ENCODE measurements at places on chromosomes 1 and 21.
A peak's percentile ranks its signal among the peaks of the same experiment; 100 is the strongest.

- no peak for DNase-seq
Measured at GRCh38 chr1:5906966-5907365, 85.3 kb downstream of the NPHP4 start.

GRCh38 chr1:173280899-173281660 is 73.9 kb upstream of the TNFSF4 start:
- no peak for DNase-seq

- DNase-seq, result no peak
Measured at GRCh38 chr1:100622966-100623762, 85.2 kb downstream of the GPR88 start.

- DNase-seq, result no peak
Measured at GRCh38 chr1:54699936-54700525, 15.6 kb upstream of the TTC4 start.

GRCh38 chr1:198776602-198777029 is 137.8 kb downstream of the PTPRC start:
- DNase-seq, result peak; percentile 96

- peak; percentile 59 for DNase-seq
Measured at GRCh38 chr1:23171181-23171755, 2.6 kb upstream of the LUZP1 start.

GRCh38 chr1:117180147-117180967 is 30.4 kb downstream of the VTCN1 start:
- no peak for DNase-seq

GRCh38 chr1:70504821-70505193 is 93.7 kb downstream of the CTH start:
- peak; percentile 60 for DNase-seq

DNA sequence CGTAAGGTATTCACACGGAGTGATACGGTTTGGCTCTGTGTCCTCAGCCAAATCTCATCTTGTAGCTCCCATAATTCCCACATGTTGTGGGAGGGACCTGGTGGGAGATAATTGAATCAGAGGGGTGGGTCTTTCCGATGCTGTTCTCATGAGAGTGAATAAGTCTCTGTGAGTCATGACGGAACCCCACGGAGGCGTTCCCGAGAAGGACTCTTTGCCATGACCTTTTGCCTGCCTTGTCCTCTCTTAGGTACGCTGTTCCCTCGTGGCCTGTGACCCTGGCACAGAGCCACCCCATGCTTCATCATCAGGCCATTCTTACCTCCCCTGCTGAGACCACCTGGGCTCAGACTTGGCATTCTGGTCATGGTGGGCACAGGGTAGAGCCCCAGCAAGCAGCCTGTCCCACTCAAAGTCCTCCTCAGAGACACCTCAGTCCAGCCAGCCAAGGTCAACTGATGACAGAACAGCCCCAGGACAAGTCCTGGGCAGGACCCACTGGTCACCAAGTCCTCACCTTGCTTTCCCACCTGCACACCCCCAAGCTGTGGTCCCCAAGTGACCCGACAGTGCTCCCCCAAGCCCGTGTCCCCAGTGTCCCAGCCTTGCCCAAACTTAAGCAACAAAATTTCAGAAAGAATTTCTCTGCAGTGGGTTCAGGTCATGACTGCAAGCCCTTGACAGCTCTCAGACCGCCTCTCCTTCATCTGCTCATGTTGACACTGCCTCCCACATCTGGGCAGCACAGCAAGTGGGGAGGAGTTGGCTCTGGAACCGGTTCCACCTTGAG is 158.4 kb downstream of the ACTL8 start:
- DNase-seq, result no peak

DNA sequence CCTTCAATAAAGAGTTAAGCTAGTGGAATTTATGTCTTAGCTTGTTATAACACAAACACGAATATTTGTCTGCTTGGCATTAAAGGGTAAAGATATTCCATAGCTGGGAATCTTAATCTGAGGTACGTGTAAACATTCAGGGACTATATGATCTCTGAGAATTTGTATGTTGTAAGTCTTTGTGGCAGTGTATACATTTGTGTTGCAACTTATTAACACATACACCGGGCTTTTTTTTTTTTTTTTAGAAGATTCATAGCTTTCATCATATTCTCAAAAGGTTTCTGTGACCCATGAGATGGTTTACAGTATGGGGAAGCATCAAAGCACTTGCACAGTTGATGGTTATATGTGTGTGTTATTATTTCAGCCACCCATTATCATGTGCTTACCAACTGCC is 3.0 kb downstream of the GGPS1 start:
- DNase-seq, result no peak

DNA sequence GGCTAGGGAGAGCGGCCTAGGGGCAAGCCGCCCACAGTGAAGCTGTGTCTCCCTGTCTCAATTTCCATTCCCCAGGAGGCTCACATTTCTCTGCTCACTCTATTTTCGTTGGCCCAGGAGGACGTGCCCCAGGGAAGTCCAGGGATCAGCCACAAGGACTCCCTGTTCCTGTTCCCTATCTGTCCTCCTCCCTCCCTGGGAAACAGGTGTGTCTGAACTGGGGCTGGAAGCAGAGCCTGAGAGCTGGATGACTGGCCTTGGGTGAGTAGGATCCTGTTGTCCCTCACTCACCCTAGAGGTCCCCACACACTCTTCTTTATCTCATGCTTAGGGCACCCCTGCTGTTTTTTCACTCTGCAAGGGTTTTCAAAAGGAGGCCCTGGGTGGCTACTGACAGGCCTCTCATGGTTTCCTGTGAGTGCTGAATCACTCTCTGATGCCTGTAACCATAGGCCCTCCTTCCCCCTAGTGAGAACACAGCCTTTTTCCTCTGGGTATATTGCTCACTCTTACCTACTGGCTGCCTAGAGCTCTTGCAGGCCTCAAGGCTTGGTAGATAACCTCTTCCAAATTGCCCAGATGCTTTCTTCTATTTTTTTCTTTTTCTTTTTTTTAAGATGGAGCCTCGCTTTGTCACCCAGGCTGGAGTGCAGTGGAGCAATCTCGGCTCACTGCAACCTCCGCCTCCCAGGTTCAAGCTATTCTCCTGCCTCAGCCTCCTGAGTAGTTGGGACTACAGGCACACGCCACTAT is 3.3 kb upstream of the UTP11 start:
- DNase-seq, result peak; percentile 51

GRCh38 chr1:89465201-89465600 is 59.4 kb upstream of the LRRC8B start:
- no peak for DNase-seq

GRCh38 chr1:3930301-3931006 is 30.4 kb upstream of the C1orf174 start:
- DNase-seq, result no peak

GRCh38 chr1:55957276-55957675 is 622.1 kb downstream of the PLPP3 start:
- no peak for DNase-seq

GRCh38 chr1:165253818-165254254 is 102.7 kb downstream of the LMX1A start:
- DNase-seq, result no peak

GRCh38 chr21:33578959-33579542 is 9.4 kb downstream of the DONSON start:
- DNase-seq, result peak; percentile 57

All from RPMI7951 (cell line).